ENCODE measurements at places on chromosomes 3 and 15. TPM values are rescaled to one million over a fixed set of nuclear protein-coding genes. Genes with fewer than 3 reads are reported as not detected.

Gene CDHR4
- total RNA-seq, result not detected

Gene PCOLCE2
- 255 TPM for total RNA-seq

DNA sequence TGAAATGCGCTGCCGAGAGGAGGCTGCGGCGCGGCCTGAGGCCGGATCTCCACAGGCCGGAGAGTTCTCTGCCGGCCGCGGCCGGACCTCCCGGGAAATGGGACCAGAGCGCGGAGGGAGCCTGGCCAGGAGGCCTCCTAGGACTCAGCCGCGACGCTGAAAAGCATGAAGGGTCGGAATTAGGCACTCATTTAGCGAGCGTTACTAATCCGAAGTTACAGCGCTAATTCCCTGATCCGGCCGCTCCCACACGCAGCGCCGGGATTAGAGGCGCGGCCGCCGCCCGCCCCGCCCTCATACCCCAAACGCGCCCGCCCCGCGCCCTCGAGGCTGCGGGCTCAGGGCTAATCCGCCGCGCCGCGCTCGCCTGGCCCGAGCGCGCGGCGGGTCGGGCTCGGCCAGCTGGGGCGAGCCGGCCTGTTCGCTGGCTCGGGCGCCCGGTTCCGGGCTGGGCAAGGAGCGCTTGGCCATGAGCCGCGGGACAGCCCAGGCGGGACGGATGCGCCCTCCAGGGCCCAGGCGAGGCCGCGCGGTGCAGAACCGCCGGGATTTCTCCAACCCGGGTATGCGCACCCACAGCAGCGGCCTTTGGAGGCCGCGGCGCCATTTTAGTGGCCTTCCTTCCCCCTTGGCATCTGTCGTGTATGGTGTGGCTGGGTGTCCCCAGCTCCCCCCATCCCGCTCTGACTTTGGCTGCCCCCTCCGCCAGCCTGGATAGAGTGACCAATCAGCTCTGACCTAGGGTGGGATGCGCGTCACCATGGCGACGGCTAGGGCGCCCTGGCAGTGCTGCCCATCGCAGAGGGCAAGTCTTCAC lies 36.8 kb upstream of the POLG start:
- no peak for DNase-seq

GRCh38 chr3:170563712-170564423 lies 22.0 kb downstream of the SLC7A14 start:
- no peak for DNase-seq

GRCh38 chr3:115806501-115806900 lies 183.2 kb downstream of the GAP43 start:
- no peak for DNase-seq

- DNase-seq, result no peak
Observed at GRCh38 chr3:169394316-169394715, 269.2 kb downstream of the MECOM start.

GRCh38 chr3:34155666-34156065 lies 357.2 kb downstream of the PDCD6IP start:
- DNase-seq, result no peak

- DNase-seq, result no peak
Observed at GRCh38 chr3:7367968-7368367, 507.1 kb downstream of the GRM7 start.

DNA sequence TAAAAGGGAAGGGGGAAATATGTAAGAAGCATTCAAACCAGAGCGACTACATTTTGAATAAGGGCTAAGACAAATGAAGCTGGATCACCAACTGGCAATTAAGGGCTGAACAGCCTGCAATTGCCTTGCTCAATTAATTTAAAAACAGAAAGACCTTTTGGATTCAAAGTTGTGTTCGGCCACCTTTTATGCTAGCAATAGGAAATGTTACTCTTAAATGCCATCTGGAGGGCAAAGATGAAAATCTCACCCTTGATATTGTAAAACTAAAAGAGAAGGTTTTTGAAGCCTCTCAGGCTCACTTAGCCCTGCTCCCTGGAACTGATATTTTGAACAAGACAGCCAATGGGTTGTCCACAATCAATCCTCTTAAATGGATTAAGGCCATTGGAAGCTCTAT lies 44.2 kb downstream of the ACAD9 start:
- DNase-seq, result no peak

DNA sequence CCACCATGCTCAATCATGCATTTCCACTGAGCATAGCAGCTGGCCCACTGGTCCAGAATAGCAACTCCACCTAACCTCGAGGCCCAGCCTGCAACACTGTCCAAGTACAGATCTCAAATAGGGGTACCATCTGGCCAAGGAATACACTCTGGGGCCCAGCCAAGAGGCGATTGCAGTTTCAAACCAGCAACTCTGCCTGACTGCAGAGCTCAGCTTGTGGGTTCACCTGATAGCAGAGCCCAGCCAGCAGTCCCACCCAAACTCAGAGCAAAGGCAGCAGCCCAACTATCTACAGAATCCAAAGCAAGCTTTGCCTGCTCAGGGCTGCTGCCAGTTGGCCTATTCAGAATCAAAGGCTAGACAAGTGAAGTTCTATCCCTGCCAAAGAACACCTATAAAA lies 30.5 kb downstream of the POLQ start:
- DNase-seq, result no peak

DNA sequence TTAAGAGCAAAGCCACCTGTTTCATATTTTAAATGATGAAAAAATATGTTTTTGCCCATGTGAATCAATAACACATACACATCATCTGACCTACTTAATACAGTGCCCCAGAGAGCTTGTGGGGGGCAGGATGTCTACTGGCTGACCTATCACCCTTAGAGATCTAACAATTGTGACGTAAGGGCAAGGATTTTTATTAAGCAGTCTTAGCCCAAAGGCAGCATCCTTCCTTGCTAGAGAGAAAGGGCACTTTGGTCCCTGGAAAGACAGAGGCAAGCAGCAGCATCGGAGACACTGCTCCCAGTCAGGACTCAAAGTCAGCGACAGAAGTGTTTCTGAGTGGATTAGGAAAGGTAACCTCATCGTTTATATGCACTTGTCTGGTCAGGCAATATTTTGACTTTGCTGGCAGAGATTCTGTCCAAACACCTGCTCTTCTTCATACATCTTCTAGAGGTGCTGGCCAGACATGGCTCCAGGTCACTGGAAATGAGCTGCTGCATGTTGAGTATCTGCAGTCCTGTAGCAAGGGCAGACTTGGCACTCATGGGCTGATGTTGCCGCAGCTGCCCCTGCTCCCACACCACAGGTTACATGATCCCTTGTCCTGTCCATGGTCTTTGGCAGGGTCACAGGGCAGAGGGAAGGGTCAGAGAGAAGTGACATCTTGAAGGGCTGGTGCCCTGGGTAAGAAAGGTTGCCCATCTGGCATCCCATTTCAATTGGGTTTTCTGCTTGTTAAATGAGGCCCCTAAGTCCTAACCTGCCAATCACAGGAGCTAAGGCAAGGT lies 1.8 kb downstream of the CXCR6 start:
- DNase-seq, result peak; percentile 81

- DNase-seq, result no peak
Observed at GRCh38 chr15:98798375-98798893, 150.1 kb downstream of the IGF1R start.

DNA sequence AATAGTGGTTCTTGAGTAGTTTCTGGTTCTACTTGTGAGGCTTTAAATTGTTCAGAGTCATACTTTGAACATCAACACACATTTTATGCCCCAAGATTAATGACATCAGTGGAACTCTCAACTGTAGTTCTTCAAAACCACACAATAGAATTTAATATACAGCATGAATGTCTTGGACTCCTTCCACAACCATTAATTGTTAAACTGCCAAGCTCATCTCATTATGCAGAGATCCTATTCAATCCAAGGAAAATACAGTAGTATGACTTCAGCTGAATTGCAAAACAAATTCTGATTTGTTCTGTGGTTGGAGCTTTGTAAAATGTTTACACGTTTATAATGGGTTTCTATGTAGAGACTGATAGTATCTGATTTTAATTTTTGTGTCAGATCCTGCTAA lies 199.2 kb upstream of the SLC2A2 start:
- DNase-seq, result no peak

- DNase-seq, result no peak
Observed at GRCh38 chr3:106035619-106036018, 166.8 kb upstream of the CBLB start.

GRCh38 chr3:18499301-18499700 lies 74.2 kb upstream of the SATB1 start:
- DNase-seq, result no peak

GRCh38 chr3:191296041-191296541 lies 33.1 kb upstream of the CCDC50 start:
- no peak for DNase-seq

- DNase-seq, result no peak
Observed at GRCh38 chr3:17431484-17432045, 310.9 kb downstream of the TBC1D5 start.

DNA sequence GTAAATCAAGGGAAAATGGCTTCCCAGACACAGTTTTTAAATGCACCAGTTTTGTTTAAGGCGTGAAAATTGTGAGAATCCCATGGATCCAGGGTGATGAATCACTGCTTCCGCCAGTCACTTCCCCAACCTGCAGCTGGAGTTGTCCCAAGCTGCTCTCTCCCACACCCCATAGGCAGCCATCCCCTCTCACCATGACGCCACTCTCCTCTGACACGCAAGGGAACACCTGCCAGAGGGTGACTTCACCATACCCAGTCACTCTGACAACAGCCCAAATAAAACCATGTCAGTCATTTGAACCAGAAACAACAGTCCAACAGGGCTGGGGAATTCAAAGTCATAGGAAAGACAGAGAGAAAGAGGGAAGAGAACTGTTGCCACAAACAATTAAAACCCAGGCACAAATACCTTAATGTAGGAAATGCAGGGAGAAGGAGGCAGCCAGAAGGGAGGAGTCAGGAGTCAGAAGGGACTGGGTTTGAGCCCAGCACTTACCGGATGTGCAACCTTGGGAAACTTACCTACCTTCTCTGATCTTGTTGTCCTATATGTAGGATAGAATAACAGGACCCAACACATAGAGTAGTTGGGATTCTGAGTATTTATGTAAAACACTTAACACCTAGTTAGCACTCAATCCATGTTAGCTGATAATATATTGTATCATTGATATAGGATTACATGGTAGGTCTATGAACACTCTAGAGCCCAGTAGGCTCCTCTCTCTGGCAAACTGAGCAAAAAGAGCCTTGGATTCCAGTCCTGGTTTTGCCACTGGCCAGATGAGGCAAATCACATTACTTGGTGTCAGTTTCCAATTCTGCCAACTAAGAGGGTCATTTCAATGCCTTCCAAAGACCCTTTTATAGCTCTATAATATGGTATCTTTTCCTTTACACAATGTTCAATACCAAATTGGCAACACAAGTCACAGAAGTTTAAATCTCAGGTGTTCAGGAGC lies 326.3 kb upstream of the ICE2 start:
- DNase-seq, result no peak

- no peak for DNase-seq
Observed at GRCh38 chr3:141421639-141422319, 53.5 kb downstream of the ZBTB38 start.

DNA sequence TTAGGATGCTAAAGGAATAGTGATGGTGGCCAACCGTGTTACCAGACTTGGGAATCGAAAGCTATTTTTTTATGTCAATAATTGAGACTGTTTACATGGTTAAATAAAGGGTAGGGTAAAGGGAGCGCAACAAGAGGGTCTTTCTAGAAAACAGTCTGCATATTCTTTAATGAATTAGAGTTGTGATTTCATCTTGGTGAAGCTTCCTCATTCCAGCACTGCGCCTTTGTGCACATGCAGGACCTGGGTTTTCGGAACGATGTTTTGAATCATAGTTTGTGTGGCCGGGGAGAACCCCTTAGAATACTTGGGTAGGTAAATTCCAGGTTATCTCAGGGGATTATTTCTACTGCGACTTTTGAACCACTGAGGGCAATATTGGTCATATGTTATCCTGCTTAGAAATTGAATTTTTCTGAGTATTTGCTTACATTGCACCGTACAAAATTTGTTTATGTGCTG lies 1.3 kb downstream of the PIK3CA start:
- no peak for DNase-seq

DNA sequence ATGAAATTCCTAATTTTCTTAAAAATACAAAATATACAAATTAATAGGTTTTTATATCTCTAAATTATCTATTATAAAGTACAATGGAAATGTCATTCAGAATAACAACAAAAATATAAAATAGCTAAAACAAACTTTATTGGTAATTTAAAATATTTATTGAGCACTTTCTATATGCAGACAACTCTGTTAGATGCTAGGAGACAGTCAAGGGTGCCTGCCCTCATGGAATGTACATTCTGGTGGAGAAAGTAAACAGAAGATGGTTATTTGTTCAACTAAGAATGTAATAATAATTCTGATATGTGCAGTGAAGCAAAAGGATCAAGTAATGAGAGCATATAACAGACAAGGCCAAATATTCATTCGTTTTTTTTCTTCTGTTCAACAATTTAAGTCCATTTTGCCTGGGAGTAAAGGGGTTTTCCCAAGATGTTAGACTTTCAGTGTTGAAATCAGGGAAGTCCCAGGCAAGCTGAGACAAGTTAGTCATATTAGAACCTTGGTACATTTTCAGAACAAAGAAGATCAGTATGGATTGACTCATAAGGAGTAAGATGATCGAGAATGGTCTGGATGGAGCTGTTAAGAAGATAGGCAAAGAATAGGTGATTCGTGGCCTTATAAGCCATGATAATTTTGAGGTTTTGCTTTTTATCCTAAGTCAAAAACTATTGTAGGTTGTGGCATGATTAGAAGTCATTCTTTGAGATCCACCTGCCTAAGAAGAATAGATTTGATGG lies 150.2 kb upstream of the MLF1 start:
- no peak for DNase-seq

DNA sequence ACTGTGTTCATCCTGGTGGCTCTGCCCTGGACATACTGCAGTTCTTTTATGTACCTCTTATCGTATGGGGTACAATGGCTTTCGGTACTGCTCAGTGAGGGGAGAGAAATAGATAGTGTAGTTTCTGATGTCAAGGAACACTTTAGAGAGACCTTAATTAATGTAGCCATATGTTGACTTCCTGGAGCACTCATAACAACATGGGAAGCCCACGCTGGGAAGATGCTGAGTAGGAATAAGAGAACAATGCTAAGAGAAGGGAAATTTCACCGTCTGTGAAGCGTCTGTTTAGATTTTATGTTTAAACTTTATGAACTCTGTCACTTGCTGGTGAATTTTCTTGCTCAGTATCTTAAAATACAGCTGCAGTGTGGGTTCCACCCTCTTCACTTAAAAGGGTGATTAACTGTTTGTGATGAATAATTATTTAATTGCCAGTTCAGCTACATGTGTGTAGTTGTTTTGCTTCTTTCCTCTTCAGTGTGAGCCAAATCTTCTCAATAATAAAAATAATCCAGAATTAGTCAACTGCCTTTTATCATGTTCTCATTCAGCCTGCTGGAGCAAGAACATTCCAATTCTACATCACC lies 373.1 kb upstream of the TPRG1 start:
- no peak for DNase-seq
